ENCODE measurements at places on chromosomes 3 and 15. TPM values are rescaled to one million over a fixed set of nuclear protein-coding genes. Genes with fewer than 3 reads are reported as not detected.

Gene INSYN1
- total RNA-seq = 0.05 TPM

Gene OR5K3
- total RNA-seq = not detected

GRCh38 chr3:116442331-116443021 is 2.8 kb downstream of the LSAMP start:
- no peak for DNase-seq

DNA sequence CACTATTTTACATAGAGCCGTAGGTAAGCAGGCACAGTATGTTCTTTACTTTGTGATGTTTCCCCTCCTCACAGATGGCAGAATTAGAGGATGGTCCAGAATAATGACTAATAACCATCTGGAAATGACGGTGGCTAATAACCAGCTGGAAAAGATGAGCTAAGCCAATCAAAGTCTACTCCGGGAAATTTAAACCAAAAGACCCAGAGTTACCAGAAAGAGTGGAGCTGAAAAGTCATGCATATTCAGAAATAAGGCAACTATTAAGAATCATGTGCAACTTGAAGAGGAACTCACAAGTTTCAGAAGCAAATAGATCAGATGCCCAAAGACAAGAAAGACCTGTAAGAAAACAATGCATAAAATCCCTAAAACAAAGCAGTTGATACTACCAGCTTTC is 33.6 kb downstream of the DMXL2 start:
- DNase-seq = no peak

DNA sequence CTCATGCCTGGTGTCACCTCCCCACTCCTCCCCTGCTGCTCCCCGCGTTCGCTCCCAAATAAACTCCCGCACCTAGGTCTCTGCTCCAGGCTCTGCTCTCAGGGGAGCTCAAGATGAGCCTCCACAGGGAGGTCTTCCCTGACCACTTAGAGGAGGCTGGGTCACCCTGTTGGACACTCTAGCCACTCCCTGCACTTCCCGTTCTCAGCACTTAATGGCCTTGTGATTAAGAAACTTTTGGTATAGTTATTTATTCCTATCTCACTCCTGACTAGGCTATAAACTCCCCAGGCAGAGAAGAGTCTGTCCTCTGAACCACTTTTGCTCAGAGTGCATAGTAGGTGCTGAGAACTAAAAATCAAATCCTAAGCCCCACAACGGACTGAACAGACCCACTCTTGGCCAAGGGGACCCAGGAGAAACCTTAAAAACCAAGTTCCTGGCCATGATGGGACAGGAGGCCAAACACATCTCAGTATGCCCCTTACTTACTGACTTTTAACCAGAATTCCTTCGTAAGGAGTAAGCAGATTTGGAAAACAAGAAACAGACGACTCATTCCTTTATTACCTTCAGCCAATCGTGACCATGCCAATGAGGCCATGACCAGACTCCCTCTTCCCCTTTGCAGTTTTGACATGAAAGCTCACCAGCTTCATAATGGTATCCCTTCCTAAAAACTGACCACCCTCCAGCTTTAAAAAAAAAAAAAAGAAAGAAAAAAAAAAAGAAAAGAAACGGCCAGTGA is 69.0 kb upstream of the HRH1 start:
- DNase-seq = no peak
